ENCODE measurements at places on chromosomes 2 and 18. TPM values are rescaled to one million over a fixed set of nuclear protein-coding genes. Genes with fewer than 3 reads are reported as not detected.

- no peak for DNase-seq
Observed at GRCh38 chr2:142825861-142826260, 51.6 kb upstream of the KYNU start.

DNA sequence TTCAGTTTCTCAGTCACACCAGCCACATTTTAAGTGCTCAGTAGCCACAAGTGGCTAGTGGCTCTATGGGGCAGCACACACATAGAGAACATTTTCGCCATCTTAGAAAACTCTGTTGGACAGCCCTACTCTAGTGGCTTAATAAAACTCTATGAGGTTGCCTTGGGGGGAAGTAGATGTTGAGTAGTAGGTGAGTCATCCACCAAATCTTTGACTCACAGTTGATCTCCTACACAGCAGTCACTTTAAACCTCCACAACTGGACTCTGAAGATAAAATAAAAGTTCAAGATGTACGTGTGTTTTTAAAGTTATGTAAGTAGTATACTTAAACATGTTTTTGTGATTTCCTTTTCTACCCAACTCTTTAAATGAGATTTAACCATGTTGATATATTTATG is 379.0 kb downstream of the SETBP1 start:
- no peak for DNase-seq

Gene ACOXL
- total RNA-seq: not detected

Gene CROCC2
- total RNA-seq: under 0.01 TPM

- no peak for DNase-seq
Observed at GRCh38 chr2:151616760-151617339, 117.4 kb downstream of the NEB start.

Gene TGFBRAP1
- total RNA-seq: 25.0 TPM

DNA sequence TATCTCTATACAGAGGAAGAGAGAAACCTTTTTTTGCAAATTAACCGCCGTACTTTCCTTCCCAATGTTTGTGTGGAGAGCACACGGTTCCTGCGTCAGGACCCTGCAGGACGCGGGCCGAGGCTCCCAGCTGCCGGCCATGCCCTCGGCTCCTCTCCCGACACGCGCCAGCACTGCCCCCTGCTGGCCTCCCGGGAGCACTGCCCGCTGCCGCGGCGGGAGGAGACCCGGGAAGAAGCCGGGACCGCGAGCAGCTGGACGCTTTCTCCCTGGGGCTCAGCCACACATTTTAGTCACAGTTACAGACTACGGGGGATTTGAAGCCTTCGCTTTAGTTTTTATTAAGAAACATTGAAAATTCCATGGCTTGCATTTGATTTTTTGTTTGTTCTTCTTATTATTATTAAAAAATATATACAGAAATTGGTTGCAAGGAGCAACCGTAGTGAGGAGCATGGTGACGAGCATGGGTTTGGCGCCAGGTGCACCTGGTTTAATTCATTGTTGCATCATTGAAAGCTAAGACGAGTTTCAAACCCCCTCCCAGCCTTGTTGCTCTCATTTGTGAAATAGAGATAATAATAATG is 401.2 kb downstream of the GALR1 start:
- DNase-seq: peak; percentile 41

GRCh38 chr2:216119986-216120385 is 10.8 kb downstream of the XRCC5 start:
- DNase-seq: no peak

GRCh38 chr2:112793449-112793978 is 9.2 kb upstream of the IL1A start:
- DNase-seq: no peak

GRCh38 chr18:22872900-22873537 is 60.1 kb upstream of the RBBP8 start:
- DNase-seq: no peak

Gene IL36G
- not detected for total RNA-seq

Gene CCDC150
- total RNA-seq: 3.9 TPM

DNA sequence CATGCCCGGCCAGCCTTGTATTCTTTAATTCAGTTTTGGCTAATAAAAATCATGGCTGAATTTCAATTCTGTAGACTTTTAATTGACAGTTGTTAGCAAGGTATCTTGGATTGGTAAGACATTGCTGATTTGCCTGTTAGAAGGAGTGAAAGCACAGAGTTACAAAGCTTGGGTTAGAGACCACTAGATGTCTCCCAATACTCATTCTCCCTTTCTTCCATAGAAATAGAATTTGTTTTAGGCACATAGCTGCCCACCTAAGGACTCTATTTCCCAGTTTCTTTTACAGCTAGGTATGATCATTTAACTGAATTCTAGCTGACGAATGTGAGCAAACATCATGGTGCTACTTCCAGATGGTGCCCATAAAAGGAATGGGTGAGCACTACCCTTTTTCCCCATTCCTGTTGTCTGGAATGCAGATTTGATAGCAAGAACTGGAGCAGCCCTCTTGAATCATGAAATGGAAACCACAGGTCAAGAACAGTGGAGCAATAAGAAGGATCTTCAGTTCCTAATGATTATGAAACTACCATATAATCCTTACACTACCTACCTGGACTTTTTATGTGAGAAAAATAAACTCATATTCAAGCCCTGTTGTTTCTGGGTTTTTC is 17.5 kb downstream of the PECR start:
- no peak for DNase-seq

DNA sequence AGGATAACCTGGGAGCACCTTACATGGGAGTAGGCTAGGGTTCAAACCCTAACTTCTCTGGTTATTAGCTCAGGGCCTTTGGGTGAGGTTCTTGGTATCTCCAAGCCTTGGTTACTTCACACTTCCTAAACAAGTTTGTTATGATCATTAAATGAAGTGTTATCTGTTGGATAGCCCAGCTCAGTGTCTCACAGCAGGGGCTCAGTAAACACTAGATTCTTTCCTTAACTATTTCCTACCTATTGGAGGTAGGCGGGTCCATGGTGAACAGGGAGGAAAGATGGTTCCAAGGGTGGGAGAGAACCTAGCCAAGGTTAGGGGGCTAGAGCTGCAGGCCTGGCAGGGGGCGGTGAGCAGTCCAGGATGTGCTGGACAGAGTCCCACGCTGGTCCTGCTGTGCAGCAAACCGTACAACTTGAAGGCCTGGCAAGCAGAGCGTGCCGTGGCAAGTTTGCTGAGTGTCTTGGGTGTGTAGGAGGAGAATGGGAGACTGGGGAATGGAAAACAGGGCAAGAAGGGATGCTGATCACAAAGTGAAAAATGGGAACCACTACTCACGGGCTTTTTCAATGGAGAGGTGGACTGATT is 259.1 kb downstream of the PRKCE start:
- DNase-seq: peak; percentile 21

- no peak for DNase-seq
Observed at GRCh38 chr18:4870177-4870773, 326.8 kb downstream of the AKAIN1 start.

DNA sequence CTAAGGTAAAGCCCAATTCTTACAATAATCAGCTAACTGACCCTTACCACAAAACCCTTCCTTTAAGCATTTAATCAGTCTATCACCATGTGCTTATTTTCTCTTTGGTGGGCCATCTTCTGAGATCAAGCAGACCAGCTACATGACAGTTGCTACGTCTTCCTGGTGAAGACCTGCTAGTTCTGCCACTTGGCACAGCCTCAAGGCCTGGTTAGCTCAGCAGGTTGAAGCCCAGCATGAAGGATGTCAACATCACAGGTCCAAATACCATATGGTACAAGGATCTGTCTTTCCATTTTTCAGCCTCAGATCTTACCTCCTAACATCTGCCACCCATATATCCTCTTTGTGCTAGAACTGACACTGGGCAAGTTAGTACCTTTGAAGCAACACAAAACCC is 636.9 kb downstream of the LRP1B start:
- DNase-seq: no peak

DNA sequence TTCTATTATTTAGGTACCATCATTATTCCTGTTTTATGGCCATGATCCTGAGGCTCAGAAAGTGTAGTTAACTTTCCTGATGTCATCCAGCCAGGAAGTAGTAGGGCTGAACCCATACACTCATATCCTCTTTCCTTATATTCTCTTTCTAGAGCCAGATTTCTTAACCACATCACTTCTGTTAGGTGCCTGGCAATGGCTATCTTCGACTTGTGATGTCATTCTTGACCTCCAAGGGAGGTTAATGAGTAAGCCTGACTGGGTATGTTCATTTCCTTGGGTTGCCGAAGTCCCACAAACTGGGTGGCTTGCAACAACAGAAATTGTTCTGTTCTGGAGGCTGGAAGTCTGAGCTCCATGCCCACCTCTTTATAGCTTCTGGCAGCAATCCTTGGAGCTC is 43.4 kb downstream of the ITGB6 start:
- no peak for DNase-seq

Gene CDC42EP3
- 25.3 TPM for total RNA-seq

Measured in occipital lobe (tissue), 3 donors.